ENCODE measurements at places on chromosomes 3 and 15. TPM values are rescaled to one million over a fixed set of nuclear protein-coding genes. Genes with fewer than 3 reads are reported as not detected.

SLC15A2 gene
- total RNA-seq: 0.24 TPM

PARP15 gene
- total RNA-seq: 0.38 TPM

HYAL3 gene
- total RNA-seq: 7.0 TPM

CADM2 gene
- total RNA-seq: 0.95 TPM

FGF7 gene
- not detected for total RNA-seq

MSL2 gene
- total RNA-seq: 19.9 TPM

RASGRP1 gene
- 0.31 TPM for total RNA-seq

LNP1 gene
- total RNA-seq: 3.4 TPM

DNA sequence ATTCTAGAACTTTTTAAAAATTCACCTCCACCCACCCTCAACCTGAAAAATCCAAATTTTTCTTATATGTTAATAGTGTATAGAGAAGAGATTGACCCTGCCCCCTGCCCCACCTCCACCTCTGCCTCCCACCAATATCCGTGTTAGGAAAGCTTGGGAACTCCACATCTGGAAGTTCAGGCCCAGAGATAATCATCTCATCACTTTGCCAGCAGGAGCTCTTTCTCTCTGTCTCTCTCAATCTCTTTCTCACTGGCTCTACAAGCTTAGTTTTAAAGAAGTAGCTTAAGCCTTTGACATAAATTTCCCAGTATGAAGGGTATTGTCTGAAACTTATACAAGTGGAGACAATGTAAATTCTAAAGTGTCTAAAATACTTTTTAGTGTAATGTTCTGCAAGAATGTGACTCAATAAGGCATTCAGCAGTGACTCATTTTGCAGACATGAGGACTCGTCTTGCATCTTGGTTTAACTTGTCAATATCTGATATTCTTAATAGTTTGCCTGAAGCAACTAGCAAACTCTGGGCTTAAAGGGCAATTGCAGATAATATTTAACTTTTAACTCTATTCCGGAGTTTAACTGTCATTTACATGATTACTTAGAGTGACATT lies 299.8 kb upstream of the EPHA3 start:
- no peak overlapping the region for H3K27ac ChIP-seq
- H3K4me1 ChIP-seq: no peaks in the 10 kb centered on the region
- no peaks in the 10 kb centered on the region for H3K36me3 ChIP-seq
- H3K4me3 ChIP-seq: no peak overlapping the region

- peaks cover 11% of the 10 kb centered on the region for H3K4me1 ChIP-seq
- DNase-seq: no peak
- no peaks in the 10 kb centered on the region for H3K27me3 ChIP-seq
- peaks cover under 1% of the 10 kb centered on the region for H3K36me3 ChIP-seq
- H3K4me3 ChIP-seq: no peak overlapping the region
- H3K27ac ChIP-seq: no peak overlapping the region
Measured at GRCh38 chr15:40909662-40910630, 15.7 kb downstream of the VPS18 start.

DNA sequence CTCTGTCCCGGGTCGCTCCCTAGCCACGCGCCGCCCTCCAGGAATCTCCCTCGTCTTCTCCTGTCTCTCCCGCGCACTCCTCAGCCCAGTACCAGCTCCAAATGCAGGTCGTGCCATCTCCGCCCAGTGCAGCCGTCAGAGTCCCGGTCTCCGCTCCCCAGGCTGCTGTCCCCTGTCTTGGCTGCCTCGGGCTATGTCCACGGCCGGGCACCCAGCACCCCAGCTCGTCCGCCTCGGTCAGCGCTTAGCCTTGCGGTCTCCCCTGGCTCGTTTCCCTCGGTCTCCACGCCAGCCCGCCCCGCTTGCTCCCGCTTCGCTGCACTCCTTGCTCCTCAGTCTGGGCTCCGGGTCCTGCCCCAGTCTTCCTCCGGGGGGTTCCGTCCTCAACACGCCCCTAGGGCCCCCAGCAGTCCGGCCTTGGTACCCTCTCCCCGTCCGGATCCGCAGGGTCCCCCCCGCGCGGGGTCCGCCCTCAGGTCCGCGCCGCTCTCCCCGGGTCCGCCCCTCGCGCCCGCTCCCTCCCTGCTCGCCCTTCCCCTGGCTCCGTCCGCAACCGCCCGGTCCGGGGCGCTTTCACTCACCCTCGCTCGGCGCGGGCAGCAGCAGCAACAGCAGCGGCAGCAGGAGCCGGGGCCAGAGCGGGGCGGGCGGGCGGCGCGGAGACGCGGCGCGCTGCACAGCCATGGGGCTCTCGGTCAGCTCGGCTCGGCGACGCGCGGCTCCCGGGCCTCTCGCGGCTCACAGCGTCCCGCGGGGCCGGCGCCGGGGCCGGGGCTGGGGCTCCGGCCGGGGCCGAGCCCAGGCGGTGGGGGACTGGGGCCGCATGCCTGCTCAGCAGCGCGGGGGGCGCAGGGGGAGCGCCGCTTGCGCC lies 462 bp downstream of the IGDCC3 start:
- peaks cover 70% of the 10 kb centered on the region for H3K27me3 ChIP-seq
- H3K27ac ChIP-seq: no peak overlapping the region
- H3K36me3 ChIP-seq: no peaks in the 10 kb centered on the region
- H3K4me3 ChIP-seq: no peak overlapping the region
- H3K4me1 ChIP-seq: no peaks in the 10 kb centered on the region
- no peak for DNase-seq

GRCh38 chr3:8266730-8267131 lies 234.9 kb upstream of the LMCD1 start:
- no peak overlapping the region for H3K4me3 ChIP-seq
- no peak for DNase-seq
- H3K27ac ChIP-seq: no peak overlapping the region
- H3K36me3 ChIP-seq: no peaks in the 10 kb centered on the region
- H3K4me1 ChIP-seq: no peaks in the 10 kb centered on the region

GRCh38 chr3:195072916-195073564 lies 197.9 kb downstream of the XXYLT1 start:
- H3K27me3 ChIP-seq: no peaks in the 10 kb centered on the region
- no peak for DNase-seq
- H3K4me1 ChIP-seq: peaks cover 23% of the 10 kb centered on the region

GRCh38 chr3:181344331-181344730 lies 354.8 kb upstream of the DNAJC19 start:
- H3K27me3 ChIP-seq: no peaks in the 10 kb centered on the region
- H3K36me3 ChIP-seq: no peaks in the 10 kb centered on the region
- H3K27ac ChIP-seq: no peak overlapping the region

- H3K27ac ChIP-seq: no peak overlapping the region
- H3K27me3 ChIP-seq: no peaks in the 10 kb centered on the region
- peak overlapping the region; percentile 55 for H3K4me3 ChIP-seq
- H3K36me3 ChIP-seq: no peaks in the 10 kb centered on the region
- no peak for DNase-seq
Measured at GRCh38 chr15:75348562-75349350, 1.9 kb downstream of the NEIL1 start.

DNA sequence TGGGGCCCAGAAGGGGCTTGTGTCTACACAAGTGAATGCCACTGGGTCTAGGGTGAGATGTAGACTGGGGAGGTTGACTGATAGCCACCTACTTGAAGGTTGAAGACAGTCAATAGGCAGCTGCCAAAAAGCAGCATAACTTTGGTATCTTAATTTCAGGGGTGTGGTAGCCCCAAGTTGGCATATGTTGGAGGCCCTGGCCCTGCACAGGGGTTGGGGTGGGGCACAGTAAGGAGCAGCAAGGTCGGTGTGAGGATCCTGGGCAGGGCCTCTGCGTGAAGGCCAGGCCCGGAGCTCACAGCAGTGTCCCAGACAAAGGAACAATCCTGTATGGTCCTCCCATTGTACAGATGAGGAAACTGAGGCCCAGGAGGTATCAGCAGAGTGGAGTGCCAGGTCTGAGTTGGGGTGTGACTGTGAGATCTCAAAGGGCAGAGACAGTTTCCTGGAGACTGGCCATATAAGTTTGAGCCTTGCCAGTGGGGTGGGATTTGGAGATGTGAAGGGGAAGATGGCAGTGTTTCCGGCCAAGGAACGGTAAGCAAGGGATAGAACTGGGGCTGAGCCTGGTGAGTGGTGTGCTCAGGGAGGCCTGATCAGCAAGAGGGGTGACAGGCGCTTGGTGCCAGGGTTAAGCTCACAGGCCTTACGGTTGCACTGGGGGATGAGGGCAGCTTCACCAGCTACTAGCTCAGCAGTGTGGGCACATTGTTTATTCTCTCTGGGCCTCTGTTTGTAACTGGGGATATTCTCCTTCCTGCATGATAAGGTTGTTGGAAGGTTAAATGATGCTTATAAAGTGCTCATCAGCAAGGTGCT lies 1.7 kb downstream of the KLHL40 start:
- no peak for DNase-seq
- no peaks in the 10 kb centered on the region for H3K36me3 ChIP-seq
- no peak overlapping the region for H3K27ac ChIP-seq
- peaks cover 26% of the 10 kb centered on the region for H3K4me1 ChIP-seq
- H3K27me3 ChIP-seq: peaks cover 75% of the 10 kb centered on the region

- no peaks in the 10 kb centered on the region for H3K27me3 ChIP-seq
- no peak overlapping the region for H3K27ac ChIP-seq
- no peak for DNase-seq
- no peaks in the 10 kb centered on the region for H3K36me3 ChIP-seq
- H3K4me3 ChIP-seq: no peak overlapping the region
Measured at GRCh38 chr3:50559702-50560101, 7.8 kb downstream of the C3orf18 start.

DNA sequence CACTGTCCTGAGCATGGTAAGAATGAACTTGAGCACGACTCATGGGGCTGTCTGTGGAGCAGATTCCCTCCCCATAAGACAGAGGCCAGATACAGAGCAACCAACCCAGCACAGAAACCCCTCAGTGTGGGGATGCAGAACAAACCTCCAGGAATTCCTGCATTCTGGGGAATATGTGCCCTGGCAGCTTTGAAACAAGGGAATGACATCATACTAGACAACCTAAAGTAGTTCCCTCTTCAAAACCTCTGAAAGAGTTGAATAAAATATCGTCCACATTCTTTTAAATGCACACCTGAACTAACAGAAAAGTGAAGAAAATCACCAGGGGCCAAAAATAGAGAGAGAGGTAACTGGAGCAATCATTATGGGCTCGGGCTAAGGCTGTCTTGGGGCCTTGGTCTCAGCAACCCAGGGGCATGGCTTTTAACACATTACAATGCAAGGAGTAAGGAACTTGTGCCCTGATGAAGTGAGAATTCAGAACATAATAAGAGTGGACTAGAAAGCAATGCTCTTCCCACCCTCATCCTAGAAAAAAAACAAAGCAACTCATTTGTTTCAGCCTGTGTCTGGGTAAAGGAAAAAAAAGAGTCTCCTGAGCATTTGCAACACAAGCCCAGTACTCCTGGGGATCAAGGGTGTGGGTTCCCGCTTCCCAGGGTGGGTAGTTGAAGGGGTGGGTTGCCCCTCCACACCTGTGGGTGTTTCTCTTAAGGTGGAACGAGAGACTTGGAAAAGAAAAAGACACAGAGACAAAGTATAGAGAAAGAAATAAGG lies 43.9 kb downstream of the ADIPOQ start:
- no peak overlapping the region for H3K4me3 ChIP-seq
- H3K27ac ChIP-seq: peak overlapping the region; percentile 45
- DNase-seq: no peak
- no peaks in the 10 kb centered on the region for H3K27me3 ChIP-seq
- H3K4me1 ChIP-seq: peaks cover 54% of the 10 kb centered on the region

DNA sequence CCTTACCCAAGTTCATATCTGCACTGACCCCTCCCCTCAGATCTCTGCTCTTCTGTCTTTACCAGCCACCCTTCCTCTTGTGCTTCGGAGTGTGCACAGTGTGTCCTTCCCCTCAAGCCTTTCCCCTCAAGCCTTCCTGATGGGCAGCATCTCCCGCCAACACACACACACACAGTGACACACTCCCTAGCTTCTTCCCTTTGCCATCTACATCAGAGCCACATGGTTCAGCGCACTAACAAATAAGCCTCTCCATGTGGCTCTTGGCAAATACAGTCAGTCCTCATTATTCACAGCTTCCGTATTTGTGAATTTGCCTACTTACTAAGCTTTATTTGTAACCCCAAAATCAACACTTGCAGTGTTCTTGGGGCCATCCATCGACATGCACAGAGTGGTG lies 37.5 kb downstream of the SH3BP5 start:
- no peak for DNase-seq
- peaks cover 43% of the 10 kb centered on the region for H3K4me1 ChIP-seq
- no peaks in the 10 kb centered on the region for H3K36me3 ChIP-seq
- H3K27ac ChIP-seq: 0 out of 3 replicates have a peak overlapping the region, but pooled peaks have one; percentile 5

DNA sequence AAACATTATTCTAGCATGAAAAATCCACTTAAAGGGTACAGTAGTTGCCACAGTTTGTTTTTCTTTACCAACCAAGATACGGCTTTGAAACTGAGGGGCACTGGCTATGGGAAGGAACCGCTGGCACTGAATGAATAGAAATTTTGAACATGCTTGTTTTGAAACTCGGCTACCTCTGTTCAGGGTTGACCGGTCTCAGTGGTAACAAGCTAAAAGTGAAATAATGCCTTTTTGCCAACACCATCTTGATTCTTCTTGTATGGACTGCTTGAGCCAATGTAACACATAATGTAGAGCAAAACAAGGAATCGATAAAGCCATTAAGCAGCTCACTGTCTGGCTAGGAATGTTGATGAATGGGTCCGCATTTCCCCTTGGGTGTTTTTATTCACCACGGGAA lies 36.5 kb downstream of the PTPRG start:
- H3K27ac ChIP-seq: no peak overlapping the region
- no peaks in the 10 kb centered on the region for H3K36me3 ChIP-seq
- no peak overlapping the region for H3K4me3 ChIP-seq
- DNase-seq: no peak
- no peaks in the 10 kb centered on the region for H3K27me3 ChIP-seq
- H3K4me1 ChIP-seq: no peaks in the 10 kb centered on the region

DNA sequence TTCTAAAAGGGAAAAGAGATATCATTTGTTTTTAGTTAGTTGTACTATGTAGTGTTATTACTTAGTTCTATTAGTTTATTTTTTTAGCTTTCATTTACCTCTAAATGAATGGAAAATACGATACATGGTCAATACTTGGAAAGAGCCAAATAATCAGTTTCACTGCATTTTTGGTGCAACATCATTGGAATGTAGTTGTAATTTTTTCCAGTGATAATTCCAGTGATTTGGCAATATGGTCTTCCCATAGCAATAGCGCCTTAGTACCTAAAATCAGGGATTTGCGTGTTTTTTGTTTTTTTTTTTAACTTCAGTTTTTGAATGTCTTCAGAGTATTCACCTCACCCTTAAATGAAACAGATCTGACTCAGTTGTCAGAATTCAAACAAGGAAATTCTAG lies 41.8 kb downstream of the RAB8B start:
- peaks cover 10% of the 10 kb centered on the region for H3K36me3 ChIP-seq
- no peak overlapping the region for H3K27ac ChIP-seq
- H3K27me3 ChIP-seq: no peaks in the 10 kb centered on the region
- no peak overlapping the region for H3K4me3 ChIP-seq
- peaks cover 7% of the 10 kb centered on the region for H3K4me1 ChIP-seq
